ENCODE measurements at places on chromosomes 2 and 18.

- no peak for DNase-seq
Observed at GRCh38 chr18:44423814-44424644, 256.7 kb upstream of the SETBP1 start.

- no peak for DNase-seq
Observed at GRCh38 chr2:120748310-120748709, 12.6 kb downstream of the GLI2 start.

DNA sequence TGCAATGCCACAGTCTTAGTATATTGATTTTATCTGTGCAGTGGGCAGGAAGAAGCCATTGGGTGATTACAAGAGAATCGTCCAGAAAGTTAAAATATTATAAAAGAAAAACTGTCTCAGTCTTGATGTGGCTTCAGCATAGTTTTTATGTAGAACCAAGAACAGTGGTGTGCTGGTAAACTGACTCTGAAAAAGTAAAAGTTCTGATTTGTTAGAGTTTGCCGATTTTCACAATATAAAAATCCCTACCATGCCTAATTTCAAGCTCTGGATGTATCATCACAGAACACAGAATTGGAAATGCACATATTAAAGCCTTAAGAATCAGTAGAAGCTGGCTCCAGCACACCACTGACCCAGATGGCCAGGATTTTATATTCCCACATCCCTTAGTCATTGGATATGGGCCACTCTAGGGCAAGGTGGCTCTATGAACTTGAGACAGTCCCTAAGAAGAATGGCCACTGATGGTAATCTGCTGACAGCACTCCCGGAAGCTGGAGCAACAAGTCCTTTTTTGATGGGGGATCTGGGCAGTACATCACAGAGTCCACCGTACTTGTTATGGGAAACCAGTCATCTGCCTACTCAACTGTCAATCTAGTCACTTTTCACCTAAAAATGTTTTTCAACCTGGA lies 9.3 kb upstream of the PLEKHM3 start:
- DNase-seq: no peak

GRCh38 chr2:108853421-108853820 lies 66.8 kb downstream of the CCDC138 start:
- no peak for DNase-seq

DNA sequence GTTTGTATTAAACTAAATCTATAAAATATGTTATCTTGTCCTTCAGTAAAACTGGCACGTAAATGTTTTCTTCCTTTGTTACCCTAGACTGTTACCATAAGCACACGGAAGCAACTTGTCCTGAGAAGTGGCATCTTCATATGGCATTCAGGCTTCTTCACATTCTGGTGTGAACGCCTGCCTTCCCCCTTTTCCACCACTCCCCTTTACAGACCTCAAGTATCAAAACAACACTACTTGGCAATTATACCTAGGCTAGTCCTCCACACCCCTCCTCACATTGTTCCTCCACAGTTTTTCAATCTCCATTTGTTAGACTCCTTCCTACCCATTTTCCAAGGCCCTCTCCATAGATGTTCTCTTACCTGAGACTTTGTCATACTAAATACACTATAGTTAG lies 2.9 kb downstream of the MEX3C start:
- no peak for DNase-seq

- no peak for DNase-seq
Observed at GRCh38 chr2:85324639-85325465, 2.9 kb downstream of the TGOLN2 start.
